ENCODE measurements at places on chromosomes 4 and X.

DNA sequence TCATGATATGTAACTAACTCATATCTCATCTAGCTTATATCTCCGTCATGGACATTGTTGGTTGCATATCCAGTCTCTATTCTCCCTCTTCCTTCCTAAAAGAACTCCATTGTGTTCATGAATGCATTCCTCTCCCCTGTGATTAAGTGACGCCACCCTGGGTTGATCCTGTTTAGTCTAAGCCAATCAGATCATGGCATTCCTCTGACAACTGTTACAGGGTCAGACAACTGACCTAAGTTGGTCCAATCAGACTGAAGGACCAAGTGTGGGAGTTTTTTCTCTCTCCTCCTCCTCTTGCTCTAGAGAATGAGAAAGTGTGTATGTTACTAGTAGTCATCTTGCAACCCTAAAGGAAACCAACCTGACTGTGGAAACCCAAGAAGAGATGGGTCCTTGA is 3.6 kb downstream of the APOO start:
- no peak for DNase-seq

DNA sequence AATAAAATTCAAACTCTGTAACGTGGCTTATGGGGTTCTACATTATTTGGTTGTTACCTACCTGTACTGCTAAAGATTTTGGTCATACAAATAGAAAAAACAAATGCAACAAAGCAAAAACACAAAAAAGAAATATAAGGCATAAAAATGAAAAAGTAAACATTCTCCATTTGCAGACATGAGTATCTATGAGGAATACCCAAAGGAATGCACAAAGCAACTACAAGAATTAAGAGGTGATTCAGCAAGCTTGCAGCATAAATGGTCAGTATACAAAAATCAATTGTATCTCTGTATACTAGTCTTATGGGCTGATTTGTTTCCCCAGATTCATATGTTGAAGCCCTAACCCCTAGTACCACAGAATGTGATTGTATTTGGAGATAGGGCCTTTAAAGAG is 3.6 kb upstream of the PDE5A start:
- DNase-seq: no peak

GRCh38 chr4:112189754-112190153 is 41.8 kb upstream of the AP1AR start:
- no peak for DNase-seq

DNA sequence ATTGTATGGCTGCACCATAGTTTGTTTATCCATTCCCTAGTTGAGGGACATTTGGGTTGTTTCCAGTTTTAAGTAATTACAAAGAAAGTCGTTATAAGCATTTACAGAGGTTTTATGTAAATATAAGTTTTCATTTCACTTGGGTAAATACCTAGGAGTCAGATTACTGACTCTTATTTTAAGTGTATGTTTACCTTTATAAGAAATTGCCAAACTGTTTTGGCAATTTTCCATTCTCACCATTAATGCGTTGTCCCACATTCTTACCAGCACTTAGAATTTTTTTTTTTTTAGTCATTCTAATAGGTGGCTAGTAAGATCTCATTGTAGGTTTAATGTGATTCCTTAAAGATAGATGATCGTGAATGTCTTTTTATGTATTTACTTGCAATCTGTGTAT is 121.5 kb upstream of the NR3C2 start:
- DNase-seq: no peak

- DNase-seq: no peak
These were observed 1006.3 kb upstream of the AGA start for GRCh38 chr4:178448372-178449035.

DNA sequence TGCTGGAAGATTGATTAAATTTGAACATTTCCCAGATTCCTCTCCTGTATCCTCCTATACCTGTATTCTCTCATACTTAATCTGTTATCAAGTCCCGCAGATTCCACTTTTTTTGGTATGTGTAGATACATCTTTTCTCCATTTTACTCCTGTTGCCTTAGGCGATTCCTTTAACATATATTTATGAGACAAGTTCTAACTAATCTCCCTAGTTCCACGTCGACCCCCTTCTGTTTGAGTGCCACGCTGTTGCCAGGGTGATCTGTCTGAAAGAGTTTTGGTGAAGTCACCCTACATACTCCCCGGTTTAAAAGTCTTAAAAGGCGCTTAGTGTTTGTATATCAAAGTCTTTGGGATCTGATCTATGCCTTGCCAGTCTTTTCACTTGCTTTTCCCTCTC is 2.4 kb downstream of the HNRNPH2 start:
- no peak for DNase-seq

- DNase-seq: no peak
These were observed 74.5 kb downstream of the MGST2 start for GRCh38 chr4:139740121-139740520.

DNA sequence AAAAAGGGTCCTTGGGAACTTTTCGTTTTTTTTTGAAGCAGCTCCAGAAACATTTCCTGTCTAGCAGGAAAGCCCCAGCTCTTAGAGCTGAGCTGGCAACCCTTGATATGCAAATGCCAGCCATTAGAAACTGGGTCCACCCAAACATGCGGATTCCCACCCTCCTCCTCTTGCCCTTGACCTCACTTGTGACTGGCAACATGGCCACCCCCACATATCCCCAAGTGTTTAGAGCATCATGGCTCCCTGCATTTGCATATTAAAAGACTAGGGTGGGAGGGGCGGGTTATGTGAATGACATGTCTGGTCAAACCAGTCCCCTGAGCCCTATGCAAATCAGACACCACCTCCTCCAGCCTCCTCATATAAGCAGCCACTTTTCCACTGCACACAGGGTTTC is 671.1 kb downstream of the FAT4 start:
- no peak for DNase-seq

GRCh38 chr4:167119392-167119791 is 114.9 kb downstream of the SPOCK3 start:
- DNase-seq: no peak

- DNase-seq: no peak
These were observed 132.8 kb downstream of the KCNIP4 start for GRCh38 chr4:21815651-21816377.

GRCh38 chr4:153232768-153233167 is 28.5 kb downstream of the TRIM2 start:
- no peak for DNase-seq

- DNase-seq: no peak
These were observed 174.2 kb downstream of the NHS start for GRCh38 chrX:17549107-17549651.

DNA sequence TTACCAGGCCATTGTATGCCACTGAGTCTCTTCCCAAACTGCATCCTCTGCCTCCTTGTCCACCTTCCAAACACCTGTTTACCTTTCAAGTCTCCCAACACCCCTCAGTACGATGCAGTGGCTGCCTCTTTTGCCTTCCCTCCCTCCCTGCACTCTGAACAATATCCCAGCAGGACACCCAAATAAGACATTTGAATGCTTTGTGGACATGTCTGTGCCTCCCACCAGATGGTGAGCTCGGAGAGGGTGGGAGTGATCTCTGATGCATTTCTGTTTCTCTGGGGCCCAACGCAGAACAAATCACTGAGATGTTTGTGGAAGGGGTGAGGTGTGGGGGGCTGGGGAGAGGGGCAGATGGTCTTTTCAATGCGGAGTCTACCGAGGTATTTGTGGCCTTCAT is 33.4 kb downstream of the PJA1 start:
- DNase-seq: no peak

DNA sequence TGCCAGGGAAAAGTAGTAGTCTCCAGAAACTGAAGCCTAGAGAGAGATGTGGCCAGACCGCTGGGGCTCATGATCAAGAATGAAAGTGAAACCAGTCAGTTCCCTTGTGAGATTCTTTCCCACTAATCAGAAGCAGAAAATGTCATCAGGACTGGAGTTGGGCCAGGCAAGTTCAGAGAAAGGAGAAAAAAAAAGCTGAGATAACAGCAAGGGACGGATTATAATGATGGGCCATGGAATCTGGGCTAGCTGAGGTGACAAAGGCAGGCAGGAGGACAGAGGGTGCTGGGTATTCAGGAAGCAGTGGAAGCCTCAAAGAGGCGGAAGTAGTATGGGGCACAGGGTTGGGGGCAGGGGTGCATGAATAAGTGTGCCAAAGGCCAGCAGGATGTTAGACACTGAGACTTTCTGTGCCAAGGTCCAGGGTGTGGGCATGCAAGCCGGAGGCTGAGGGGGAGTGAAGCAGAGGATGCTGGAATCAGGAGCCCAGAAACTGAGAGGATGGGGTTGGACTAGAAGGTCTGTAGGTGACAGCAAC is 2.5 kb downstream of the CXorf38 start:
- peak; percentile 12 for DNase-seq

DNA sequence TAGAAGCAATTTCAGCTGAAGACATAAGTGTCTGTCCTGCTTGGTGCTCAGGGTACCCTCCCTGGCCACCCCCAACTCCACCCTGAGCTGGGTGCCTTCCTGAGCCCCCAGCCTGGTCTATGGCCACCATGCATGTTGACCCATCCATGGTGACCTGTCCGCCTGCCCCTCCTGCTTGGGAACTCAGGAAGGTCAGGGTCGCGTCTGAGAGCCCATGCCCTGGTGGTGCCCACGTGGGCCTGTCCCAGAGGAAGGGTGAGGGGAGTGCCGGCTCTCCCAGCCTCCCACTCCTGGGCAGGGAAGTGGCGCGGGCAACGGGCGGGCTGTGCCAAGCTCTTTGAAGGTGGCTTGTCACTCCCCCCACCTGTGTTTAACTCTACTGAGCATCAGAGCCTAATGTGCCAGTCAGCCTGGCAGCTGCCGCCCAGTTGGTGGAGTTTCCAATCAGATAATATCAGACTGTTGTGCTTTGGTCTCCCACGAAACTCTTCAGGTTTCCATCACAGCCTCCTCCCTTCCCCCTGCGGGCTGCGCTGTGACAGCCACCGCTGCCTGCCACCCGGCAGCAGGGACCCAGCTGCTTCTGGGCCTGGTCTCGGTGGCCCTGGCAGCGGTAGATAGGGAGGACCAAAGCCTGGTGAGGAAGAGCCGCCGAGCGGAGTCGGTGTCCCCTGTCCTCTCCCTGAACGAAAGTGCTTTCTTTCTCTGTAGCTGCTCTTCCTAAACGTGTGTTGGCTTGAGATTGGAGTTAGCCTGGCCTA is 4.8 kb downstream of the SH3BP2 start:
- DNase-seq: peak; percentile 59

- no peak for DNase-seq
These were observed 157.9 kb downstream of the MAGEB5 start for GRCh38 chrX:26373829-26374228.

- DNase-seq: no peak
These were observed 47.0 kb upstream of the MAN2B2 start for GRCh38 chr4:6527683-6528595.

DNA sequence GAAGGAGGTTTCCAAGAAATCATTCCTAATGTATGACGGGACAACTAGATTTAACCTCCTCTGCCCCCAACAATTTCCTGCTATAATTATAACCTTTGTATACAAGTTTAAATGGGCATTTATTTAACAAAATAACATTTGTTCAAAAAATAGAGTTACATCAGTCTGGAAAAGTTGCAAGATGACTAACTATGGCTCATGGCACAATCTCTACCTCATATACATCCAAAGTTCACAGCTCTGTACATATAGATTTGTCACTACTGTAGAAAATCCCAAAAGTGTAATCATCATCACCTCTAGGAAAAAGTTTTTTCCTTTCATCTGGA is 3.8 kb upstream of the RPS6KA3 start:
- no peak for DNase-seq

DNA sequence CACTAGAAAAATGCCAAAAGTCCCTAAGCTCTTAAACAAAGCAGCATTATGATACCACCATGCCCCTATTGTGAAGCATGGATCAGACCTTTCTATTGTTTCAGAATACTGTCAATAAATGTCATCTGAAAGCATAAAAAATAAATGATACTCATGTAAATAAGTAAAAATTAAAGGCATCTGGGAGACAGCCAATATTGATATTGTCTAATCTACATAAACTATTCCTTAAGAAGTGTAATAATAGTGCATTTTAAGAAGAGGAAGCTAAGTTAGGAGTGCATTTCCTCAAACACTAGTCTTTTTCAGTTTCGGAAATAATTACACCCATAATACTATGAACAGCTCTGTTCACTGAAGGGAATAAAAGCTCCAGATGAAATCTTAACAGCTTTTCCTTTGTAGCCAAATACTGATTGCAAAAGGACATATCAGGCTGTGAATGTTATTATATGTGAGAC is 181.6 kb downstream of the SPOCK3 start:
- no peak for DNase-seq

DNA sequence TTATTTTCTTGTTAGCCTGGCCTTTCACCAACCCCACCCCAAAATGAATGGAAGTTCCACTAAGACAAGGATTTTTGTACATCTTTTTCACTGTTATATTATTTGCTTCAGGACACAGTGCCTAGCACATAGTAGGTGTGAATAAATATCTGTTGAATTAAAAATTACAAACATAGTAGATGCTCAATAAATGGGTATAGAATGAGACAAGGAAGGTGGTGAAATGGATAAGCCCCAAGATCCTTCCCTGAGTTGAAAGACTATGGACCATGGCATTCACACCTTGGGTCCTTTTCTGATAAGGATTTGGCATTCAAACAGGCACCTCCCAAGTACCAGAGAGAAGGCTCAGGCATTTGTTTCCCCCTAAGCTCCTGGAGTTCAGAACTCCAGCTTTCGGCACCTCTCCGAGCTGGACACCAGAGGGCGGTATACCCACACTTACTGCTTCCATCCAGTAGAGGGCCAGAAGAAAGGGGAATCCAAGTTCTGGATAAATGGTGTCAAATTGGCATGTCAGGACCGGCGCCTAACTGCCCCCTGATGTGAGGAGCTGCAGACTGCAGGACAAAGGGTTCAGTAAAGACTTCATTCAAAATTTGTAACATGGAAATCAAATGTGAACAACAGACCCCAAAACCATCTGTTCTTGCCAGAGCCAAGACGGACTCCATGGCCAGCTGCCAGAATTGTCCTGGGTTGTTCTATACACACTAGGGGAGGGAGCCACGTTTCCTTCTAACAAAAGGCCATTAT is 193.0 kb downstream of the GPC3 start:
- DNase-seq: peak; percentile 46

- no peak for DNase-seq
These were observed 47.8 kb upstream of the CAMK2D start for GRCh38 chr4:113809311-113809710.

DNA sequence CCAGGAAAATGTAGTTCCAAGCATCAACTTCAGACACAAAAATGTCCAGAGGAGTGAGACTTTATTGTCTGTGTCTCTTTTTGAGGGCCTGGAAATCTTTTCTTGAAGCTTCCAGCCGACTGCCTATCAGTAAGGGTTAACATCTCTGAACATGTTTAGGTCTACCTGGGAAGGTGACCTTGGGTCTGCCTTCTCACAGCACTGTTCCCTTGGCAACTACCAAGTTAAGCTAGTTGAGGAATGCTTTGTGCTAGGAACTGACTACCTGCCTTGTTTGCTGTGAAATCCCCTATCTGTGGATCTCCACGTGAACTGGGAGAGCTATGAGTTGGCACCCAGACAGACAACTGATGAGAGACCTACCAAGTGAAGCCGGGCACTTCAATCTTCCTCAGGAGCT is 81.6 kb downstream of the PPEF2 start:
- no peak for DNase-seq

GRCh38 chr4:29708473-29708872 is 1011.7 kb upstream of the PCDH7 start:
- no peak for DNase-seq

DNA sequence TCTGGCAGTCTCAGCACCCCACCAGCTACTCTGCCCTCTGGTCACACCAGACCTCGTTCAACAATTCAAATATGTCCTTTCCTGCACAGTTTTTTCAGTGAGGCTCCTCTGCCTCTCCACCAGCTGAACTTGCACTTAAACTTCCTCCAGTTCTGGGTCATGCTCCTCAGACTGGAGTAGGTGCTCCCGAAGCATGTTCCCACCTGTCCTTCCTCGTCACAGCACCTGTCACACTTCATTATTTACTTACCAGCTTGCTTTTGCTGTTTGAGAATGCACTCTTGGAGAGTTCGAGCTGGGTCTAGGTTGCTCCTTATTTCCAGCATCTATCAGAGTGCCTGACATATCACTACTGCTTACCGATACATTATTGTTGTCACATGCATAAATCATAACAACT is 144.8 kb upstream of the TTC29 start:
- DNase-seq: no peak

Data from activated naive CD4-positive, alpha-beta T cell treated with anti-CD3 and anti-CD28 coated beads, Interleukin-2, amount 50 U/mL, for 16 hours (primary cell).